ENCODE measurements at places on chromosomes 4 and X.

DNA sequence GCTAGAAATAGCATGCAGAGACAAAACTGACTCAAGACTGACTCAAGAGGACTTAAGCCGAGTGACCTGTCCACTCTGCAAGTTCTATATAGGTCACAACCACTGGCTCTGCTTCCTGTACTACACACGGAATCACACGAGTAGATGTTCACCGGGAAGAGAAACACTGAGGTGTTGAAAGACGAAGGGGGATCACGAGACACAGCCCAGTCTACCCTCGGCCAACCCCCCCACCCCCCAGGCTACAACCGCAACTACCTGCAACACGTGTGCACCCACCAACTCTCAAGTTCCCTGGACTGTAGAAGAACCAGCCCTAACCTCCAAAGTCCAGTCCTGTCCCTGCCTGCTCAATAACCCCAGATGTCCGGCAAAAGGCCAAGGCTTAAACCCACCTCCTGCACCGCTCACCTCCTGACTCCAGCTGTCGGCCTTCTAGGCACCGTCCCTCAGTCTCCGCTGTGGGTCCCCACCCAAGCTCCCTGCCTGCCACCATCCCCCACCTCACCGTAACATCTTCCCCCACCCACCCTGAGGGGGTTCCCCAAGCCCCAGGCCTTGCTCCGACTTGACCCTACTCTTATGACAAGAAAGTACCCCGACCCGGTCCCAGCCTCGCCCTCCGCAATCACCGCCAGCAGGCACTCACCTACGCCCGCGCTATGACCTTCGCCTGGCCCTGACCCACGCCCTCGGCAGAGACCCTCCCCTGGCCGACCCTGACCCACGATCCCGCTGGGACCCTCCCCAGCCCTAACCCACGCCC lies 739 bp downstream of the GAK start:
- no peak for DNase-seq

DNA sequence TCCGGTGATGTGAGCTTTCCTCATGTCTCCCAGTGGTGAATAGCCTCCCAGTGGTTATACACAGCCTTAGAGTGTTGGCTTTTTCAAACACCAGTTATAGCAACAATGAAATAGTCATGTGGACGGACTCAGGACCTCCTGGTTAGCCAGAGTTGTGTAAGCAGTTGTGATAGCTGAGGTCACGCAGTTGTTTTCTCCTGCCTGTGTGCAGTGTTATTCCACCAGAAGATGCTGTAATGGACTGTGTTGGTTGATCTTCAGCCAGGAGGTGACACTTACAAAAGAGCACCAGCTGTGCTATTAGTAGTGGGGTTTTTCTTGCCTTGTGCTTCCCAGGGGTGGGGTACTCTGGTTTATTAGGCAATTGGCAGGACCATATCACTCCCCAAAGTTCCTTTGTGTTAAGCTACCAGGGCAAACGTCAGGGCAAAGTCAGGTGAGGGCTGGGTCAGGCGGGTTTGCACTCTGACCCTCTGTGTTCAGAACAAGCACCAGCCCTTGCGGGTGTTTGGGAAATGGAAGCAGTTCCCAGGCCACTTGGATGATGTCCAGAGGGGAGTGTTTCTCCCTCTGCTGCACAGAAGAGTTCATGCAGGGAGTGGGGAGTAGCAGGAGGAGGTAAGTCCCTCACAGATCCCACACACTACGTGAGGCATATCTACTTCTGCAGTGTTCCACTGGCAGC lies 252.6 kb downstream of the TMEM47 start:
- DNase-seq = no peak

- DNase-seq = no peak
Observed at GRCh38 chrX:51151734-51152133, 180.9 kb upstream of the NUDT10 start.

DNA sequence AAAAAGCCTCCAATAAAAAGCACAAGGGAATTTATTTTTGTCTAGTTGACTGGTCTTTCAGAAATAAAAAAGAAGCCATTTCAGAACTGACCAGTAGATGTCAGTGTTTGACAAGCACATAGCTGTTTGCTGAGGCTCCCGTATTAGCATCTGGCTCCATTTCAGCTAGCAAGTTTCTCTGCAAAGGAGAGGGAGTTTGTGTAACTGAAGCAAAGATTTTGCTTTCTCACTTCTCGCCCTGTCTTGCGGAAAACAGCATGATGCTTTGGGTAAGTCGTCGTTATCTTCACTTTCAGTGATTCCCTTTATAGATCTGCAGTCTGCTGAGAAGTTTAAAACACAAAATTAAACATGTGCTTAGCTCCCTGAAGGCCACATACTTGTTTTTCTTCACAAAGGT lies 85.5 kb downstream of the CT47B1 start:
- peak; percentile 39 for DNase-seq

- DNase-seq = peak; percentile 1
Observed at GRCh38 chrX:126137899-126138298, 28.2 kb downstream of the DCAF12L2 start.

- DNase-seq = no peak
Observed at GRCh38 chr4:152680988-152681603, 1.3 kb upstream of the TMEM154 start.

Measured in Caco-2 (cell line).